Breast epithelium (tissue), 4 donors: ENCODE measurements at places on chromosomes 1 and 21. TPM values are rescaled to one million over a fixed set of nuclear protein-coding genes. Genes with fewer than 3 reads are reported as not detected.

GRCh38 chr1:213083112-213083445, 32.0 kb downstream of the RPS6KC1 start:
- DNase-seq = no peak

GRCh38 chr1:168092566-168093355, 44.0 kb downstream of the GPR161 start:
- no peak for DNase-seq

DNA sequence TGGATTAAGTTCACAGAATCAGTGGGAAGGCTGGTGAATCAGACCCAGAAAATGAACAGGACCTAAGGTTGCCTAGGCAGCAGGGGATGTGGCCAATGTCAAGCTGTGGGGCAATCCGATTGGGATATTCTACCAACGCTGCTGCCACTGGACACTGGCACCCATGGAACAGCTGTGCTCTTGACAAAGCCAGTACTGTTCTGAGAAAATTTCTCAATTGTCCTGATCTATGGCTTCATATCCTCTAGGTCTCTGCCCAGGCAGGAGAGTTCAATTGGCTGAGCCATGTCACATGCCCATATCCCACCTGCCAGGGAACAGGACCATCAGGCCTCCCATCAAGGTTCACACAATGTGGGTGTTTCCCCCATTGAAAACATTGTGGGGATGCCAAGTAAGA, 6.2 kb downstream of the TACSTD2 start:
- peak; percentile 69 for DNase-seq

DNA sequence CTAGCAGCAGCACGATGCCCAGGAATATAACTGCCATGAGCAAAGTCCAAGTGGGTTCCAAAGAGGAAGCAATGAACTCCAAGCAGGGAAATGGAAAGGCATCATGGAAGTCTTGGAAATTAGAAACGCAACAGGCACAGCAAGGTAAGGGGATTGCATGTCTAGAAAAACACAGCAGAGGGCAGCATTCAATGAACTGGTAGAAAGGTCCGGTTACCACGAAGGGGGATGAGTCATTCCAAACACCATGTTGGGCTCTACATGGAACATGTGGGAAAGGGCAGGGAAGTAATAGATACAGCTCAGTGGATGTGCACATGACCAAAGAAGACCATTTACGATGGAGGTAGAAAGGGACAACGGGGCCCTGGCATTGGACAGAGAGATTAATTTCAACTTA, 36.4 kb downstream of the RXRG start:
- no peak for DNase-seq

DNA sequence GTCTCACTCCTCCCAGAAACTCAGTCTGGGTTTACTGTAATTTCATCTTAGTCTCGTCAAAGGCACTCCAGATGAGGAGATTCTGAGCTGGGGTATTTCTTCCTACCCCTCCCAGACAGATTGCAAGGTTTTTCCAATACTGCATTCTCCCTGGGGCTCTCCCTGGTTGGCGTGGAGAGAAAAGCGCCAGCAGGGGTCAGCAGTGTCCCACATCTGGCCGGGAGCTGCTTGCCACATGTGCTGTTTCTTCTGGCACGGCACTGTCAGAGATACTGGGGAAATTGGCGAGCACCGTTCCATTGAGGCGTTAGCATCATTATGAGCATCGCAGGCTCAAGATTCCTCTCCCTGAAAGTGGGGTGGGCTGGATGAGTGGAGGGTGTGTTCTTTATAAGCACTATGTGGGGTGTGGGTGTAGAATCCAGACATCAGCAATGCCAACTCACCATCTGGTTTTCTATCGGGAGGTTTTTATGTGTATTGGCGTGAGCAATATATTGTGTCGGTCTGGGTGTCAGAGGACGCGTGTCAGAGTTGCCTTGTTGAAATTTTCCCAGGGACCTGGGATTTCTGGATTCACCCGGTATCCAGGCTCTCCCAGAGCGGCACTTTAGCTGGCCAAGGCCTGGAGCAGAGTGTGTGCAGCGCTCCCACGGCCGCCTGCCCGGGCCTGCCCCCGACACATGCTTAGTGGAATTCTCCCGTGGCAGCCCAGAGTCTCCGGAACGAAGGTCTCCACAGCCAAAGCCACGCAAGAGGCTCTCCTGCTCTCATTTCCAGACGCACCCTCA, 8.0 kb upstream of the NAV1 start:
- peak; percentile 73 for DNase-seq

GRCh38 chr1:41456847-41457540, 27.5 kb downstream of the EDN2 start:
- DNase-seq = no peak

- DNase-seq = no peak
Measured at GRCh38 chr1:183571678-183572268, 18.5 kb downstream of the NCF2 start.

DNA sequence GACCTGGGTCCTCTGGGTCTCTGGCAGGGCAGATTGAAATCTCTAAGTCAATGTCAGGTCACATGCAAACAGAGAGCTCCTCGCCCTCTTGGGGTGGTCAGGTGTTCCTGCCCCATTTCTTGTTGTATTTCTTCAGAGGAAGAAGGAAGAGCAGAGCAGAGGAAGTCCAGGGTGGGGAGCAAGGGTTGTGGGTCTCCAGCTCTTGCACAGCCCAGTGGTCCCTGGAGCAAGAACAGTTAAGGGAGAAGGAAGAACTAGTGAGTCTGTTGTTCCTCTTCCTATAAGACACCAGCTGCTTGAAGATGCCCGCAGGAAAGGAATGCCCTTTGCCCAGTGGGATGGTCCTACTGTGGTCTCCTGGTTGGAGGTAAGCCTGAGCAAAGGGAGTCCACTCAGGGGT, 26.3 kb downstream of the MYOG start:
- no peak for DNase-seq

- DNase-seq = no peak
Measured at GRCh38 chr1:21064057-21064456, 112.6 kb downstream of the EIF4G3 start.

GRCh38 chr1:84876353-84876752, 16.7 kb downstream of the LPAR3 start:
- DNase-seq = no peak

- DNase-seq = no peak
Measured at GRCh38 chr1:208513799-208514198, 269.6 kb upstream of the PLXNA2 start.

DNA sequence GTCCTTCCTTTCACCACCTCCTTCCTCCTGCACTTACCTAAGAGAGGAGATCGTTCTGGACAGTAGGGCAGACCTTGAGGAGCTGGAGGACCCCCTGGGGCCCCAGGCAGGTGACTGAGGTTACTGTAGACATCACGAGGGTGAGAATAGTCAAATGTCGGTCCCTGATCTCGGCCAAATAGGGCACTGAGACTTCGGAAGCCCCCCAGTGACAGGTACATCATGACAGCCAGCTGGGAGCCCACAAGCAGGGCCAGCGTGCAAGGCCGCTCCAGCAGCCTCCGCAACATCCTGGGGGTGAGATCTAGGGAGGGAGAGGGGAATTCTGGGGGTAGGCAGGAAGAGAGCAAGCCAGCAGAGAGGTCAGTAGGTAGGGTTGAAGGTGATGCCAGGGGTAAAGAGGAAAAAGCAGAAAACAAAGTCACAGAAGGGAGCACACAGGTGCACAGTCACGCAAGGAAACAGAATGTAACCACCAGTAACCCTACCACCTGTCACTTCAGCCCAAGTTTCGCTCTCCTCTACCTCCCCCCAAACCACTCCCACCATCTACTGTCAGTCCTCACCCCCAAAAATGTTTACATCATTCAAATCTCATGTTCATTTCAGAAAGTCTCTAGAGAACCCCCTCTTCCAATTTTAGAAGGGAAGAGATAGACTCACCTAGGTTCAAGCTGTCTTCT, 1.4 kb downstream of the B4GALT3 start:
- DNase-seq = no peak

- no peak for DNase-seq
Measured at GRCh38 chr21:29958551-29958950, 18.8 kb upstream of the GRIK1 start.

DNA sequence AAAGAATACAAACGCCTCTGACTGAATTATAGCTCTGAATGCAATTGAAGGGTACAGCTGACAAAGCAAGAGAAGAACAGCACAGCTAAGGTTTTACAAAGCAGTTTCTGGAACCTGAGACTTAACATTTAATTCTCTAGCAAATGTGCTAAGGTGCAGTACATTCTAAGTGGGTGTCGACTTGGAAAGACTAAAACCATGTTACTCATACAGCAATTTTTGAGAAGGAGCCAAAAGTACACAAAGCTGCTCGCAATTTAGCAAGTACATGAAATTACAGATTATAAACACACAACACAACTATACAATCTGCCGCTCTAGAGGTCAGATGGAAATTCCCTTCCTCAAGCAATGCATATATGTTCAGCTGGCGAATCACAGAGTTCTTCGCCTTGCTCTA, 121.9 kb downstream of the TIAM1 start:
- no peak for DNase-seq

GRCh38 chr1:7077136-7077535, 291.9 kb downstream of the CAMTA1 start:
- DNase-seq = no peak

- no peak for DNase-seq
Measured at GRCh38 chr1:183417772-183418491, at the start of gene NMNAT2. Gene NMNAT2 (minus strand): TSS chr1:183418380. CDS start chr1:183418267, 113 bp downstream.

GRCh38 chr1:65141394-65141793, 6.6 kb upstream of the AK4 start:
- DNase-seq = no peak

GRCh38 chr1:93692451-93692861, 10.8 kb upstream of the BCAR3 start:
- DNase-seq = no peak

- peak; percentile 65 for DNase-seq
Measured at GRCh38 chr1:30816211-30817076, 58.9 kb upstream of the LAPTM5 start.

- DNase-seq = no peak
Measured at GRCh38 chr1:115814685-115815398, 26.1 kb downstream of the NHLH2 start.

- DNase-seq = peak; percentile 54
Measured at GRCh38 chr1:185156288-185156853, 382 bp downstream of the TRMT1L start.

GRCh38 chr1:234780531-234781162, 170.7 kb upstream of the IRF2BP2 start:
- DNase-seq = no peak

GRCh38 chr1:162279136-162279498, 97.5 kb downstream of the SPATA46 start:
- no peak for DNase-seq

DNA sequence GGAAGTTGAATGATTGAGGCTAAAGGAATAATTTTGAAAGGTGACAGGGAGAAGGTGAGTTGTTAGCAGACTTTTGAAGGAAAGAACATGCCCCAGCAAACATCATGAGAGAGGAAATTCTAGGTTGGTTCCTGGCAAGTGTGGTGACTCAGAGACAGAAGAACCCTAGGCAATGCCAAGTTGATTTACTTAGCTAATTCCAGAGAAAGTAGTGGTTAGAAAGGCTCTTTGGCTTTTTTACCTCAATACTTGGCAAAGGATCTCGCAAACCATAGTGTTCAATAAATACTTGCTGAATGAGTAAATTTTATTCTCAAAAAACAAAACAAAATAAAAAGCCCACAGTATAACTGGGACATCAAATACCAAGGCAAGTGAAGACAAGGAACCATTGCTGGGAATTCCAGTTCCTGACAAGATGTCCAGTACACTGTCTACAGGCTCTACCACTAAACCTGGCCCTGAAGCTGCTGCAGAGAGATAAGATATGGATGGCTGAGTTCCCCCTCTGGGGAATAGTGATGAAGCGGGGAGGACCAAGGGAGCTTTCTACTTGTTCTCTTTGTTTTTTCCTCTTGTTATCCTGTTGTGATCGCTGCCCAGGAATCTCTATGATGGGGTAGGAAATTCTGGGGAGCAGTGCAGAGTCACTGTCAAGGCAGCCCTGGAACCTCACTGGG, 48.2 kb downstream of the IL12RB2 start:
- no peak for DNase-seq

- DNase-seq = no peak
Measured at GRCh38 chr1:175138579-175138978, 54.0 kb downstream of the KIAA0040 start.

GRCh38 chr1:20262810-20263534, 27.7 kb upstream of the VWA5B1 start:
- no peak for DNase-seq

GRCh38 chr1:225426395-225427234, 1.2 kb downstream of the LBR start:
- no peak for DNase-seq

GRCh38 chr1:48869116-48869893, 92.6 kb upstream of the BEND5 start:
- DNase-seq = peak; percentile 74

- no peak for DNase-seq
Measured at GRCh38 chr1:87334351-87335174, 5.9 kb downstream of the LMO4 start.

DNA sequence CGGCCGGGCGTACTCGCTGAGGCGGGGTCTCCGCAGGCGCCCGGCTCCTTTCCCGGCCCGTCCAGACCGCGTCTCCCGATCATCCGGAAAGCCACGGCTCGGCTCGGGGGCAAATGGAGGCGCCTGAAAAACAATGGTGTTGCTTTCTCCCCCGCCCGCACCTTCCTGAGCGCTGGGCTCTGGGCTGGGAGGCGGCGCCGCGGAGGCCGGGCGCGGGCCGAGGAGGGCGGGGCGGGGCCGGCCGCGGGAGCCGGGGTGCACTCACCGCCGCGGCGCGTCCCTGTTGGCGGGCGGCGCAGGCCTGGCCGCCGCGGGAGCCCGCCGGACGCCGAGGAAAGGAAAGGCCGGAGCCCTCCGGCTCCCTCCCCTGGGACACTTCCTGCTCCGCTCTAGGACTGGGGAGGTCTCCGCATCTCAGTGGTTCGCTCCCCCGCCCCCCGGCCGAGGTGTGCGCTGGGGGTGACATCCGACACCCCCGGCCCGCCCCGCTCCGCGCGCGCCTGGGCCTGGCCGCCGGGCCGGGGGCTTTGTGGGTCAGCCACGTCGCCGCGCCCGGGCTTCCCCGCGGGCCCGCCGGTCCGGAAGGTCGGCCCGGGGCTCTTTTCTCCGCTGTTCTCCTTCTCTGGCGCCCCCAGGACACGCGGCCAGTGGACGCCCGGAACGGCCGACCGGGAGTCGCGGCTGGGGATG, at the start of gene ZNF496:
Gene ZNF496, minus strand, starts transcription at position 343 of the 690 bp plus-strand sequence. CDS start 2,289 bp downstream, outside the sequence.
- peak; percentile 71 for DNase-seq

- DNase-seq = no peak
Measured at GRCh38 chr1:204746838-204747442, 61.4 kb upstream of the LRRN2 start.

GORAB gene
- total RNA-seq = 19.8 TPM

UBASH3A gene
- total RNA-seq = 1.5 TPM

JAM2 gene
- 11.9 TPM for total RNA-seq

LCE3D gene
- total RNA-seq = not detected

DIRAS3 gene
- total RNA-seq = 12.9 TPM

SRSF10 gene
- 156 TPM for total RNA-seq

TBX15 gene
- 60.0 TPM for total RNA-seq

EPHB2 gene
- 4.6 TPM for total RNA-seq

OLFML2B gene
- total RNA-seq = 7.3 TPM

C1orf226 gene
- total RNA-seq = 13.8 TPM

C2CD2 gene
- total RNA-seq = 73.8 TPM

SYPL2 gene
- 1.4 TPM for total RNA-seq

IFFO2 gene
- total RNA-seq = 5.8 TPM

KRTAP11-1 gene
- not detected for total RNA-seq

AMY1B gene
- not detected for total RNA-seq

CLCA2 gene
- 1.6 TPM for total RNA-seq

LCE1A gene
- not detected for total RNA-seq

OPRD1 gene
- not detected for total RNA-seq

TEX50 gene
- total RNA-seq = not detected

TAS1R1 gene
- total RNA-seq = 0.16 TPM
